ENCODE measurements at places on chromosomes 7 and 10. TPM values are rescaled to one million over a fixed set of nuclear protein-coding genes. Genes with fewer than 3 reads are reported as not detected.

INSYN2A gene
- polyA plus RNA-seq: 0.05 TPM

- no peak overlapping the region for H3K4me3 ChIP-seq
- no peak overlapping the region for H3K27ac ChIP-seq
- H3K27me3 ChIP-seq: no peaks in the 10 kb centered on the region
- H3K4me1 ChIP-seq: no peaks in the 10 kb centered on the region
- DNase-seq: no peak
Measured at GRCh38 chr10:99700649-99701048, 31.3 kb downstream of the COX15 start.

GRCh38 chr7:121510858-121511482 is 114.9 kb upstream of the FAM3C start:
- H3K27ac ChIP-seq: no peak overlapping the region
- H3K27me3 ChIP-seq: no peaks in the 10 kb centered on the region
- DNase-seq: no peak
- no peak overlapping the region for H3K4me3 ChIP-seq
- H3K4me1 ChIP-seq: no peaks in the 10 kb centered on the region
- H3K36me3 ChIP-seq: no peaks in the 10 kb centered on the region

DNA sequence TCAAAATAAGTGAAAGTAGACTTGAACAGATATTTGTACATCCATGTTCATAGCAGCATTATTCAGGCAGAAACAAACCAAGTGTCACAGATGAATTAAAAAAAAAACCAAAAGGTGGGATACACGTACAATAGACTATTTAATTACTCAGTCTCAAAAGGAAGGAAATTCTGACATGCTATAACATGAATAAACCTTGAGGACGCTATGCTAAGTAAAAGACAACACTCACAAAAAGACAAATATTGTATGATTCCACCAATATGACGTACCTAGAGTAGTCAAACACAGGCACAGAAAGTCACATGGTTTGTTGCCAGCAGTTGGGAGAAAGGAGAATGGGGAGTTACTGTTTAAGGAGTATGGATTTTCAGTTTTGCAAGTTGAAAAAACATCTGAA is 18.0 kb upstream of the CFAP70 start:
- H3K27me3 ChIP-seq: no peaks in the 10 kb centered on the region
- no peaks in the 10 kb centered on the region for H3K4me1 ChIP-seq
- no peak for DNase-seq
- peaks cover 8% of the 10 kb centered on the region for H3K36me3 ChIP-seq

DNA sequence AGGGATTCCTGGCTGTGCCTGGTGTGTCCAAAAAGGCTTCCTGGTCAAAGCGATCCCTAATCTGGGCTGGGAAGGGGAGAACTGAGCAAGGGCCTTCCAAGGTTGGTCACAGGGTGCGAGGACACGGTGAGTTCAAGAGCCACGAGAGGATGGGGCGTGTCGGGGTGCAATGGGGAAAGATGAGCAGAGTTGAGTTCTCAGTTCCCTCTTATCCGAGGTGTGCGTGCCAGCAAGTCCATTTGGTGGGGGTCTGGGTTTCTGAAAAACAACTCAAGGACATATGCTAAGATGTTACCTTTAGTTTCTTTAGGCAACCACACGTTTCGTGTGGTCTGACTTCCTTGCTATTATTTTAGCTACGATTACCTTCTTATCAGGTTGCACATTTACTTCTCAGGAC is 1.3 kb downstream of the ZNF775 start:
- H3K4me3 ChIP-seq: no peak overlapping the region
- no peaks in the 10 kb centered on the region for H3K36me3 ChIP-seq
- no peak for DNase-seq

DNA sequence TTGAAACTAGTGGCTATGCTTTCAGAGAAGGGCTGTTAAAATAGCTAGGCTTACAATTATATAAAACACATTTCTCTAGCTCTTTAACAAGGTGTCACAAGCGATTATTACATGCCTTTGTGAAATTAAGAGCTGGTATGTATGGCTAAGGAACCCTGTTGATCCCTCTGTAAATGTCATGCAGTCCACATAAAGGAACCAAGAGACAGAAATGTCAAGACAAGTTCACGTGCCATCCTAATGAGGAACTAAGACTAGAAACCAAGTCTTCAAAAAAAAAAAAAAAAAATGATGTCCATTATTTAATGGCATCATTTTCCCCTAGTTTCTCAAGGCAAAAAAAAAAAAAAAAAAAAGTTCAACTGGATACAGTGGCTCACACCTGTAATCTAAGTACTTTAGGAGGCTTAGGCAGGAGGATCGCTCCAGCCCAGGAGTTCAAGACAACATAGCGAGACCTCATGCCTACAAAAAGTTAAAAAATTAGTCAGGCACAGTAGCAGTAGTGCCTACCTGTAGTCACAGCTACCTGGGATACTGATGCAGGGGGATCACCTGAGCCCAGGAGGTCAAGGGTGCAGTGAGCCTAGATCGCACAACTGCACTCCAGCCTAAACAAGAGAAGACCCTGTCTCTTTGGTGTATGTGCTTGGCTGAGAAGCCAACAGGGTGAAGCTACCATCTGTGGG is 63.4 kb downstream of the SRPK2 start:
- no peak overlapping the region for H3K4me3 ChIP-seq
- no peak for DNase-seq
- peaks cover 1% of the 10 kb centered on the region for H3K4me1 ChIP-seq
- H3K36me3 ChIP-seq: no peaks in the 10 kb centered on the region
- no peaks in the 10 kb centered on the region for H3K27me3 ChIP-seq
